ENCODE measurements at places on chromosomes 1 and 21.

- no peak for DNase-seq
Observed at GRCh38 chr1:181513786-181514297, 30.5 kb downstream of the CACNA1E start.

DNA sequence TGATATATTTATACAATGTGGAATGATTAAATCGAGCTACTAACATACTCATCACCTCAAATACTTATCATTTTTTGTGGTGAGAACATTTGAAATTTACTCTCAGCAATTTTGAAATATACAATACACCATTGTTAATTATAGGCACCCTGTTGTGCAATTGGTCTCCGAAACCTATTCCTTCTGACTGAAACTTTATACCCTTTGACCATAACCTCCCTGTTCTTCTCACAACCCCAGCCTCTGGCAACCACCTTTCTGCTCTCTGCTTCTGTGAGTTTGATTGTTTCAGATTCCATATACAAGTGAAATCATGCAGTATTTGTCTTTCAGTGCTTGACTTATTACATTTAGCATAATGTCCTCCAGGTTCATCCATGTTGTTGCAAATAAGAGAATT lies 49.5 kb downstream of the SETD4 start:
- DNase-seq: no peak

GRCh38 chr21:17660862-17661261 lies 48.2 kb upstream of the BTG3 start:
- peak; percentile 28 for DNase-seq

DNA sequence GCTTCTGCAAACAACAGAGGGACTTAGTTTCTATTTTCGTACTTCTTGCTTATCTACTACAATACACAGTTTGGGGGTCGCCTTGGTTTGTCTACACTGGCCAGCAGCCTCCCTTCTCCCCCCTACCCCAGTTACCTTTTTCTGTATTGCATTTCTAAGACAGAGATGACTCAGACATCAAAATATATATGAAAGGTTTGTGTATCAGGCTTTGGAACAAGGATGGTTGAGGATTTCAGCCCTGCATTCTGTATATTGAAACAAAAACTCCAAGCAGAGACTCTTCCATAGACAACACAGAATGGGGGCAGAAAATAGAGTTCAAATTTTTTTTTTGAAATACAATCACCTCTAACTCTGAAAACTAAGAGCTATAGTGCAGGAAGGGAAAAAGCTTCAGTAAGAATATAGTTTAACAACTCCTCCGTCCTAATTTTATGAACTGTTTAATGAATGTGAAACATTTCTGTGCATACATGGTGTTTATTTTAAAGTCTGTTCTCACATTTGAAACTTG lies 1.9 kb downstream of the SAMD13 start:
- no peak for DNase-seq

DNA sequence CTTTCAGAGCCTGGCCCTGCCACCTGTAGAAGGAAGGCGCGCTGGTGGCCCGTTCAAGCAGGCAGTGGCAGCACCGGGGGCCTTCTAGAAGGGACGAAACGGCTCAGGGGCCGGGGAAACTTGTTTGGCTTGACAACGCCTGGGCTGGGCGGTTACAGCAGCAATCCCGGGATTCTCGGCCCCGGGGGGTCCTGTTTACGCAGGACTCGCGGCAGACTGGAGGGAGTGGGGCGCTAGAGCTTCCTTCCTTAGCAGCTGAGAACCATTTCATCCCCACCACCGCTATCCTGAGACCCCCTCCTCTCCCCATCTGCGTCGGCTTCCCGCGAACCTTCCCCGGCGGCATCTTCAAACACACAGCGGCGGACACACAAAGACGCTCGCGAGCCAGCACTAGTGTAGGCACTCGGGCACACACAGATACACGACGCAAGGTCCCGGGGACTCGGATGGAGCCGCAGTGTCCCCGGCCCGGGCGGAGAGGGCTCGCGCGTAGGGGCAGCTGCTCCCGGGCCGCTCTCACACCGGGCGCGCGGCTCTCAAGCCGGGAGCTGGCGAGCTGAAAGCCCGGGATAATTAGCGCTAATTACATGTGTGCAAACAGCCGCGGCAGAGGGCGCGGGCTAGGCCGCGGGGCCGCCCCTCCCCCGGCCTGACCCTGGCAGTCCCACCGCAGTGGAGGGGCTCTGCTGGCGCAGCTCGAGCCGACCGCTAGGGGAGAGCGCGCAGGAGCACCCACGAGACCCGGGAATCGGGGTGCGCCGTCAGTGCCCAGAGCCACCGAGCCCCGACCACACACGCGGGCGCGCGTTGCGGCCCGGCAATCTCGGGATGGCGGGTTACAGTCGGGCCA lies 271.4 kb downstream of the FOXD2 start:
- DNase-seq: peak; percentile 36

DNA sequence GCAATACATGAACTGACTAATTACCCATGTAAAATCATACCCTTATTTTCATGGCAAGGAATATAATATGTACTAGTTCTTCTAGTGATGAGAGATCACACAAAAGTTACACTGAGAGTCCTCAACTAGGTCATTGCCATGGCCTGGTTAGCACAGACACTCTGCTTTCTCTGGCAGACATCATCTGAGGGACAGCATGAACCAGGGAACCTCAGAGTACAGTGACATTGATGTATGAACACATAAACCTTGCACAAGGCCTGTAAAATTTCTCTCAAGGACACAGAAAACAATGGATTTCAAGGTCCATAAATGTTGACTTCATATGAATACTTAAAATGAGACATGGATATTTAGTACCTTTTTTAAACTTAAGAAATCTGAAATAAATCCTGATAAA lies 108.8 kb upstream of the MAGI3 start:
- peak; percentile 49 for DNase-seq

GRCh38 chr1:112744009-112744578 lies 29.0 kb upstream of the PPM1J start:
- DNase-seq: no peak

DNA sequence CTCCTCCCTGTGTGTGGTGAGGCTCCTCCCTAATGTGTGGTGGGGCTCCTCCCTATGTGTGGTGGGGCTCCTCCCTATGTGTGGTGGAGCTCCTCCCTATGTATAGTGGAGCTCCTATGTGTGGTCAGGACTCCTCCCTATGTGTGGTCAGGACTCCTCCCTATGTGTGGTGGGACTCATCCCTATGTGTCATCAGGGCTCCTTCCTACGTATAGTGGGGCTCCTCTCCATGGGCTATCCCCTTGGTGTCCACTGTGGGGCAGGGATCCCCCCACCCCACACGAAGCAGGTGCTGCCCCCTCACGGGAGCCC lies 29.6 kb downstream of the PRSS38 start:
- no peak for DNase-seq

DNA sequence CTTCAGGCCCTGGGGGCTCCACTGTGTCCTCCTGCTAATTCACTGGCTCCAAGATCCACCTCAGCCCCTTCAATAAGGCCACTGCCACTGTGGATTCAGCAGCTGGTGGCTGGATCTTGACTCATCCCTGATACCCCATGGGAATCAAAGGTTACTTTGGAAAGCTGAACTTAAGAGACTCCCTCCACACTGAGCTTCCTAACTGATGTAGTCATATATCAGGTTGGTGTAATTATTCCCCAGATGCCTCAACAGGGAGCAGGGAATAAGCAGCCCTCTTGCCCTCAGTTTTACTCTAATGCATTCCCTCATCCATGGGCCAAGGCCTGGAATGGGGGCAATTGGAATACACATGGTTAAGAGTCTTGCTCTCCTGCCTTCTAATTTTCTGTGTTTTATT lies 164.6 kb downstream of the FASLG start:
- DNase-seq: no peak

DNA sequence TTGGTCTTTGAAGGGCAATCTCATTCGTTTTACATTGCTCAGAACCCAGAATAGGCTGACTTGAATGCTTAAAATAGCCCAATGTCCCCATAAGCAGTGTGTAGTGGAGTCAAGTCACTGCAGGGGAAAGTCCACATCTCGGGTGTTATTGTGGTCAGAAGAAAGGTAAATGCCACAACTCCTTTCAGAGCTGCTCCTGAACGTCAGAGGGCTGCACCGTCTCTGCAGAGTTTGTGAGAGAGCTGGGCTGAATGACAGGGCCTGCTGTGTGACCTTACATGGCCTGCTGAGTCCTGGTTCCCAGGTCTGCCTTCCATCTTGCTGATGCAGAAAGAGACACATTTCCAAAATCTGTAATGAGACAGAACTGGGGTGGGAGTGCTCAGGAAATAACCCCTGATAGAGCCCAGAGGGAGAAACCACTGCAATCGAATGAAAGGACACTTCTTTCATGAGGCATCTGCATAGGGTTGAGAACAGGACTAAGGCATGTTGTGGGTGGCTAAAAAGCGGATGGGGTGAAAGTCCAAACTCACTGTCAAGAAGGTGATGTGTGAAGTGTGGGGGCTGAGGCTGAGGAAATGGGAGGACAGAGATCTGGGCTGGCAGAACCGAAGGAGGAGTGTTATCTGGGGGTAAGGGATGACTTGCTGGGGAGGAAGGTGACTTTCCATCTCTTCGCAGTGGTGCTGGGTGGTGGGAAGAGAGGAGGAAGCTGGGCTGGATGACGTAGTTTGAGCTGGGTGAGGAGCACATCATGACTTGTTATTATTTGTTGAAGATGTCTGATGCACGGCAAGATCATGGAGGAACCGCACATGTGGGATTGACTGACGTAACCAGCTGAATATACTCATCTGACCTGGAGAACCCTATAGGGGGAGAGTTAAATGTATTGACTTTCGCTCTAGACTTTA lies 33.7 kb downstream of the XCL2 start:
- no peak for DNase-seq

- no peak for DNase-seq
Observed at GRCh38 chr1:47951545-47952235, 45.5 kb downstream of the TRABD2B start.

GRCh38 chr1:226814751-226815537 lies 55.5 kb upstream of the PSEN2 start:
- DNase-seq: no peak

DNA sequence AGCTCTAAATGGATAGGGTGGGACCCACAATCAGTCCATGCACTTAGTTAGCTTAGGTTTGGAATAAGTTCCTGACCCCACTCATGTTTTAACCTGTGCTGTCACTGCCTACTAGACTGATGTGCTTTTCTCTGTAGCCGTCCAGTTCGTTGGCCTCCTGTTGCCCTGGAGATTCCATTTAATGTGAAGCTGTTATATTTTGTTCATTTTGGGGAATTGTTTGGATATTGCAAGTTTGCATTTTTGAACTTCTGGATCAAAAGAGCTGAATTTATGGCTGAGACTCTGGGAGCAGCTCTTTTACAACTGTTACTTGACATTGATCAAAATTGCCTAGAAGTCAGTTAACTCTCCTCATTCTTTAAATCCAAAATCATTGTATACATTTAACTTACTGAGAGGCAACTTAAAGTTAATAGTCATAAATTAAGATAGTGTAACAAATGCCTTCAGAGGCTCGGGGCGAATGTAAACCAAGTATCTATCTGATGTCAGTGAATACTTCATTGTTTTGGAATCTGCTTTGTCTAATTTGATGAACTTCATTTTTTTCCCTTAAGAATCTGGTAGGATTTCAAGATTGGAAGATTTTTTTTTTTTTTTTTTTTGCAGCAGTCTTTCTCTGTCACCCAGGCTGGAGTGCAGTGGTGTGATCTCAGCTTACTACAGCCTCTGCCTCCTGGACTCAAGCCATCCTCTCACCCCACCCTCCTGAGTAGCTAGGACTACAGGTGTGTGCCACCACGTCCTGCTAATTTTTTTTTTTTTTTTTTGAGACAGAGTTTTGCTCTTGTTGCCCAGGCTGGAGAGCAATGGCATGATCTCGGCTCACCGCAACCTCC lies 38.1 kb downstream of the MIGA1 start:
- DNase-seq: no peak

DNA sequence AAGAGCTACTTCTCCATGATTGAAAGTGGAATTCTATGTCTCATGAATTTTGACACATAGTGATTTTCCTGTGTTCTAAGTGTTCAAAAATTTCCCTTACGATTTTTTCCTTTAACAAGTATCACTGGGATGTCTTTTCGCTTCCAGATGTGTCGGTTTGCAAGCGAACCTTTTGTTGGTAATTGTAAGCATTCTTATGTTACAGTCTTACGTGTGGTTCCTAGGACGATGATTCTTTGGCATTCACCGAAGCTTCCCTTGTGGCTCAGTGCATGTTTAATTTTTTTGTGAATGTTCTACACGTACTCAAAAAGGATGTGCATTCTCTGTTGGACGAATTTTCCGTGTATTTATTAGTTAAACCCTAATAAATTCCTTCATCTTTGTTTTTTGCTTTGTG lies 211.6 kb downstream of the CAMTA1 start:
- no peak for DNase-seq

GRCh38 chr1:230340526-230341161 lies 85.5 kb downstream of the PGBD5 start:
- DNase-seq: no peak

GRCh38 chr1:163785868-163786405 lies 464.2 kb downstream of the NUF2 start:
- DNase-seq: no peak

- peak; percentile 34 for DNase-seq
Observed at GRCh38 chr1:43708002-43708410, 670 bp downstream of the ST3GAL3 start.

Data from SK-N-DZ (cell line).